ENCODE measurements at places on chromosomes 7 and 10.
A peak's percentile ranks its signal among the peaks of the same experiment; 100 is the strongest.

- no peak for DNase-seq
Measured at GRCh38 chr10:3350205-3350604, 177.6 kb upstream of the PITRM1 start.

GRCh38 chr7:93117327-93117726 lies 452 bp downstream of the SAMD9 start:
- DNase-seq: no peak

DNA sequence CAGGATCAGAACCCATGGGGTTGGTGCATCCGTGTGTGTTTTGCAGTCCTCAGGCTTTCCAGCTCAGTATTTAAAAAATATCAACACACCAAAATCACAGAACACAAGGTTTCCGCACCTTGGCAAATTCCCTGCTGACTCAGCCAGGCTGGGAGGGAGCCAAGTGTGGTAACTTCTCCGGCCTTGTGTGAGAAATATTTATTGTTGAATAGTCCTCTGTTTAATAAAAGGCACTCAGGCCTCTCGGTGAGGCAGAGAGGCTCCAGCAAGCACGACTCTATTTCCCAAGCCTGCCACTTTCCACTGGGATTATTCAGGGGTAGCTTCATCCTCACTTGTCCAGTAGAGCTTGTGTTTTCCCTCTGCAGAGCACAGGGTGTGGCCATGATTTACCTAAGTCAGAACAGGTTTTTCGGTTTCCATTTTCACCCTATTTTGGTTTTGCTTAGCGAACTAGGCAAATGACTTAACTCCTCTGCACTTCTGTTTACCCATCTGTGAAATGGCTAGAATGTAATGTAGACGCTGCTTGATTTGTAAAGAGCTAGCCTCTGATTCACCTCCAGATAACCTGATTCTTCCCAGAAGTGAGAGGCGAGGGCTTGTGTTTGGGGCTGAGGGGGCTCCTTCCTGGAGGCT lies 13.0 kb upstream of the CHST15 start:
- no peak for DNase-seq

DNA sequence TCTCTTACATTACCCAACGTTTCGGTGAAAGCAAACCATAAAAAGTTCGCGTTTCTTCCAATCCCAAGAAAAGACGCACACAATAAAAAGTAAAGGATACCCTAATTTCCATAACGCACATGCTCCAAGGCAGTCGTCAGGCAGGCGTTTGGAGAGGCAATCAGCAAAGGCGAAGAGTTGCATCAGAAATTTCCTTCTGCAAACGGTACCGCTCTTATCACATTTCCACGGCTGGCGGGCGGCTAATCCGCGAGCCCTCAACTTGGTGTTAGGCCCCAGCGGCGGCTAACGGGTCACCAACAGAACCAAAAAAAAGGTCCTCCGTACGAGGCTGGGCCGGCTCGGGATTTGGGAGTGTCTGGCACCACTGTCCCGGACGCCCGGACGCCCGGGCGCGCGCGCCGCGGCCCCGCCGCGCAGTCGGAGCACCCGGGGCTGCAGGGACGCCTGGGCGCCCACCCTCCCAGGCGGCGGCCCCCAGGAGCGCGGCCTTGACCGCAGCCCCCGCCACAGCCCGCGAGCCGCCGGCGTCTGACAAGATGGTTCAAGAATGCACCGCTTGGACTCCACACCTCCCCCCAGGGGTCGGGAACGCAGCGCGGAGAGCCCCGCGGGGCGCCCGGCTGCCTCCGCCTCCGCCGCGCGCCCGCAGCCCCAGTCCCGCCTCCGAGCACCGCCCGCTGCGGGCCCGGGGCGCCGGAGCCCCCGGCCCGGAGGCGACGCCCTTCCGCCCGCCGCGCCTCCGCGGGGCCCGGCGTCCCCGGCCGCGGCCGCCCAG lies 9.8 kb upstream of the GRB10 start:
- DNase-seq: no peak

DNA sequence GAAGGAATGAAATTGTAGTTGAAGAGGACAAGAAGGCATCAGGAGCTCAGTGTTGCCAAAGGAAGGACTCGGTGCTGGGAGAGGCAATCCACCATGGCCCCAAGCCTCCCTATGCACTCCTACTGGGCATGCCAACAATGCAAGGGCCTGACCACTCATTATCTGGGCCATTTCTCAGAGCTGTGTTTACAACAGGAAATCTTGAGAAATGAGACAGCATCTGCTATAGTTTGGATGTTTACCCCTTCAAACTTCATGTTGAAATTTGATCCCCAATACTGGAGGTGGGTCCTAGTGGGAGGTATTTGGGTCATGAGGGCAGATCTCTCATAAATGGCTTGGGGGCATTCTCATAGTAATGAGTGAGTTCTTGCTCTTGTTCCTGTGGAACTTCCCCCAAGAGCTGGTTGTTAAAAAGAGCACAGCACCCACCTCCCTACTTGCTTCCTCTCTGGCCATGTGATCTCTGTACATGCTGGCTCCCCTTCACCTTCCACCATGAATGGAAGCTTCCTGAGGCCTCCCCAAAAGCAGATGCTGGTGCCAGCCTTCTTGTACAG lies 50.8 kb upstream of the AOAH start:
- no peak for DNase-seq

GRCh38 chr10:126027692-126028091 lies 131.3 kb downstream of the FANK1 start:
- DNase-seq: no peak

- no peak for DNase-seq
Measured at GRCh38 chr10:71218046-71218650, 5.8 kb downstream of the UNC5B start.

GRCh38 chr10:75001715-75002350 lies 109.6 kb upstream of the SAMD8 start:
- DNase-seq: no peak

DNA sequence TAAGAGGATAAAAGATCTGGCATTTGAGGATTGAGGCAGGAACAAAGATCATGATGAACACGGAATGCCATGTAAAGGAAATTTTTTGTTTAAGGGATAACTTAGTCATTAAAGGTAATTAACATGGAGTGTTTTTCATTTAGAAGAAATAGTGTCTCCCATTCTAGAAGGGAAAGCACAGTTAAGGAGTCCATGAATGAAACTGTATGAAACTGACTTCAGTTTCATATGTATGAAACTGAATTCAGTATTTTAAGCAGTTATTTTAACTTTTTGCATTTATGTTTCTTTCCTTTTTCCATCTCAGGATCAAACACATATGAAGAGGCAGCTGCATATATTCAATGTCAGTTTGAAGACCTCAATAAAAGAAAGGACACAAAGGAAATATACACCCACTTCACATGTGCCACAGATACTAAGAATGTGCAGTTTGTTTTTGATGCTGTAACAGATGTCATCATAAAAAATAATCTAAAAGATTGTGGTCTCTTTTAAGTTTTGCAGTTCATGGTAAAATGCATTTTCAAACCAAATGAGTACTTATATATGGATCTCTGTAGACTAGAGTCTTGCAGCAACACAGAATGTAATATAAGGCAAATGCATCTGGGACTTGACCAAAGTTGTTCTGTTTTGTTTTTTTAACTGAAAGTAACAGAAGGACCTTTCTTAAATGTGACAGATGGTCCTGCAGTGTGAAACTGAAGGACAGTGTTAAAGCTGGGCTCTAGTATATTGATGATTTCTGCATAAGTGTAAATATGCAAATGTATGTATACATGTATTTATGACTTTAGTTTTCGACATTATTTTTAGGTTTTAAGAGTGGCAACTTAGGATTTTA lies 82.6 kb downstream of the GNAI1 start:
- DNase-seq: no peak

DNA sequence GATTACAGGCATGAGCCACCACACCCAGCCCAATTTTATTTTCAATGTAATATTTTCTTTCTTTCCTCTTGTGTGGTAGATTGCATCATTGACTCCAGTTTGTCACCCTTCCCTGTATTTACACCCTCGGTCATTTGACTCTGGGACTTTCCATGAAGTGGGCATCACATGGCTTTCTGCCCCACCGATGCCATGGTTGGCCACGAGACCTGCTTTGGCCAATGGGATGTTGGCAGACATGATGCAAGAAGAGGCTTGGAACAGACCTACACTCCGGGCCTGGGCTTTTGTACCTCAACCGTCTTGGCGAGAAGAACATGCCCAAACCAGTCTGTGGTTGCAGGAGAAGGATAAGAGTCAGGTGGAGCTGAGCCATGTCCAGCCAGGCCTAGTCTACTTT lies 38.8 kb upstream of the CACUL1 start:
- DNase-seq: no peak

DNA sequence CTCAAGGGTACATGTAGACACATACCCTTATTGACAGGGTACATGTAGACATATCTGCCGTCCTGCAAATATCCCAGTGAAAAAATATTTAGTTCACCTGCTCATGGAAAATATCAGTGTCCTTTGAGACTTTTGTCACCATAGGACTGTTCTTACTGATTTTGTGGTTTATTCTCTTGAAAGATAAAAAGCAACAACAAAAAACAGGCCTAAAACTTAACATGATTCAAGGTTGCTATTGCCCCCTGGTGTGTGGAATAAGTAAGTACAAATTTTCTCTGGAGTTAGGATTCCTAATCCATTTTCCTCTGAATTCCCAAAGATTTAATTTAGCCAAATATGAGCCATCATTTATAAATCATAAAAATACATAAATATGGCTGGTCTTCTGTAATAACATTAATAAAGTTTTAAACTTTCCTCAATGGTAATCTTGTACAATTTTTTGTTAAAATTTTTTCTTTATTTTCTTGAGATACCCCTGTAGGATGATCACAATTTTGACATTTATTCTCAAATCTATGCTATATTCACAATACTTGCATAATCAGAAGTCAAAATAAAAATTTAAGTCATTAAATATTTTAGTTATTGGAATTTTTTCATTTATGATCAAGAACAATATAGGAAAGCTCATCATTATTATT lies 741.4 kb upstream of the POT1 start:
- DNase-seq: peak; percentile 53

DNA sequence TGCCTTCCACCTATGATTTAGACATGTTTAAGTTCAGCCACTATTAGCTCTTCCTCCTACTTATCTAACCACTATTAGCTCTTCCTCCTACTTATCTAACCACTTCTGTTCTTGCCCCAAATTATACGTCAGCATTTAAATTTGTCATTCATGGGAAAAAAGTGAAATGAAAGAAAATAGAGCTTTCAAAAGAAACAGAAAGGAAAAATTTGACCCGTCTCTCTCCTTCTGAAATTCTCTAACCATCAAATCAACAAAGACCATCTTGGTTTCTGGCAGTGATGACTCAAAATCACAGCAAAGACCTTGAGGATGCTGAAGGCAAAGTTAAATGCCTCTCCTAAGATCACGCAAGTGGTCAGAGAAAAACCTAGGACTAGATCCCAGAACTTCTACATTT lies 2.6 kb downstream of the LIPA start:
- DNase-seq: no peak

- DNase-seq: no peak
Measured at GRCh38 chr7:723541-723940, 3.0 kb upstream of the DNAAF5 start.

DNA sequence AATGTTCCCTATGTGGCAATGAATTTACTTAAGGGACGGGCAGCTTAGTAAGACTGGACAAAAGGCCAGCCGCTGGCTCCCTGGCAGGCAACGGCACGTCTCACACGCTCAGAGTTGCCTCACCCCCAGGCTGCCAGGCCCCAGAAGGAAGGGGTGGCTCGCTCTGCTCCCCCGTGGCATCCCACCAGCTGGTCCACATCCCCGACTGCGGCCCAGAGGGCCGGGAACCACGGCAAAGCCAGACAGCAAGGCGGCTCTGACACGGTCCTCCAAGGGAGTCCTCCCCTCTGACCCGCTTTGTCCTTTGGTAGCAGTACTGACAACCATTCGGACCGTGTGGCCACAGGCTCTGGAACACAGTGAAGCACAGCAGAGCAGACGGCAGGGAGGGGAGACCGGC lies 34.1 kb downstream of the NUDT1 start:
- DNase-seq: no peak

- DNase-seq: no peak
Measured at GRCh38 chr7:5206686-5207085, 16.7 kb downstream of the WIPI2 start.

- DNase-seq: no peak
Measured at GRCh38 chr10:58102897-58103296, 164.8 kb downstream of the IPMK start.

GRCh38 chr7:93026425-93026824 lies 91.4 kb downstream of the SAMD9 start:
- no peak for DNase-seq

- DNase-seq: peak; percentile 95
Measured at GRCh38 chr7:35336444-35336843, 82.5 kb upstream of the TBX20 start.

- no peak for DNase-seq
Measured at GRCh38 chr10:27479016-27479415, 25.1 kb upstream of the RAB18 start.

- peak; percentile 94 for DNase-seq
Measured at GRCh38 chr7:151539088-151539671, 19.5 kb upstream of the RHEB start.

- DNase-seq: no peak
Measured at GRCh38 chr7:55140221-55140940, 121.6 kb downstream of the EGFR start.

DNA sequence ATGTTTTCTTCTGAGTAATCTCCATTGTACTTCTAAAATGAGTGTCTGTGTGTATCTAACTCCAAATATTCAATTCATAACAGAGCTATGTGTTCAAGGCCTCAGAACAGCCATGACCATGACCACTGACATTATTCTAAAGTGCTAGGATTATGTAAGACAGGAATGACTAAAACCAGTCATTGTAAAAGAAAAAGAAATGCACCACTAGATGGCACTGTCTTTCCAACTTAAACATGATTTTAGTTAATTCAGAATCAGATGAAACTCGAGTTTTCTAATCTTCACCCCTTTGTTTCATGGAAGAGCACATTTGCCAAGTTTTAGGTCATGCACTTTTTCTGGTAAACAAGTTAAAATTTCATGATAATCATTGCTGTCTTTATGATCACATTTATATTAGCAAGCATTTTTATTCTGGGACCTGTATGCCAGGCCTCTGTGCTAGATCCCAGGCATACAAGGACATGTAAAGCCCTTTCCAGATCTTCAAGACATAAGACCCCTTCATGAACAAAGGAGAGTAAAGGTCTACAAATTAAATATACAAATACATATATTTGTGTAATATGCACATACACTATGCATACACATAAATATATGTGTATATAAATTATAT lies 26.1 kb upstream of the RSU1 start:
- DNase-seq: peak; percentile 55

GRCh38 chr10:35808344-35808743 lies 166.2 kb upstream of the FZD8 start:
- no peak for DNase-seq

DNA sequence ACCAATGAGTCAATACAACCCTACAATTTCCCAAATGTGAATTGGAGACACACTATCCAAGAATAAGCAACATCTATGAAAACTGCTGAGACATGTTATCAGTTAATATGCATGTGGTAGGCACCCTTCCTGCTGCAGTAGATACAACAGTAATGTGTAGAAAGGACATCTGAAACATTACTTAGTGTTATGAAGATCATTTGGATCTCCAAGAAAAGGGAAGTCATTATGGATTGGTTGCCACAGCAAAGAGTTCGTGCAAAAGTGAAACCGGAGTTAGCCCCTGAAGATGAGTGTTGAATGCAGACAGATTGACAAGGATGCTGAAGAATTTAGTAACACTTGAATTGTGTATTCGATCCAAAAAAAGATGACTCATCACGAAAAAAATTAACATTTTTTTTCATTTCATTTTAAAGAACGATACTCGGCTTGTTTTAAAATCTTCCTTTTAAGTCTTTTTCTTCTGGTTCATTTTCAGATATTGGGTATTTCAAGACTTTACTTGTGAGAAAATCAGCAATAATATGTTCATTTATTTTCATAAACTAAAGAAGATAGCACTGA lies 322.4 kb upstream of the KLF6 start:
- DNase-seq: no peak
